ENCODE measurements at places on chromosomes 16 and 17. TPM values are rescaled to one million over a fixed set of nuclear protein-coding genes. Genes with fewer than 3 reads are reported as not detected.

The TMEM235 gene
- total RNA-seq, result not detected

The C17orf113 gene
- 4.7 TPM for total RNA-seq

The PMP22 gene
- total RNA-seq, result 7.3 TPM

The NAA38 gene
- 27.4 TPM for total RNA-seq

The TAC4 gene
- 17.1 TPM for total RNA-seq
